ENCODE measurements at places on chromosomes 6 and 20.

GRCh38 chr6:119428633-119429032, 79.1 kb upstream of the MAN1A1 start:
- DNase-seq: no peak

DNA sequence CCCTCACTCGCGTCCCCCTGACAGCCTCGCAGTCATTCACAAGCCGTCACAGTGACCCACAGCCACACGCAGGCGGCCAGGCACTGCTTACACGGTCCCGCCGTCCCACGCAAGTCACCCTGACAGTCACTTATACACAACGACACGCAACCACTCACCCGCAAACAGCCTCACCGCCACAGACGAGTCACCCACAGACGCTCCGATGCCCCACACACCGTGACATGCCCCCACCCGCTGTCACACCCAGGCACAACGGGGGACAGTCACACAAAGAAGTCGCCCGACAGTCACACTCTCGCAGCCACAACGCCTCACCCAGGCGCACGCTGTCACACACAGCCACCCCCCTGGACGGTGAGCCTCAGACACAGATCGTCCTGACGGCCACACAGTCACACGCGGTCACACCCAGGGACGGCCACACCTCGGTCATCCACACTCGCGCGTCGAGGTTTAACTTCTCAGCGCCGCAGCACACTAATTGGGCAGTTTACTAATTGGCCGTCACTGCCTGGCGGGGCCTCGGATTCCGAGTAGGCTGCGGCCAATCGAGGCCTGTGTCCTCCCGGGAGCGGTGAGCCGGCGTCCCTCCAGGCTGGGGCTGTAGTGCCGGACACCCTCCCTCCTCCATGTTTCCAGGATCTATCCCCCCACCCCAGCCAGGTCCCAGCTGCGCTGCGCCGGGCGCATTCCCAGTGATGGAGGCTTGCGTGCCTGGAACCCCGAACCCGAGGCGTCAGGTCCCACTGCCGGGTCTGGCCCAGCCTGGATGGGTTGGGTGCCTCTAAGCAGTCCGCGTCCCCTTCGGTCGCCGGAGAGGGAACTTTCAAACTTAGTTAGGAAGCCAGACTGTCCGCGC, 790 bp downstream of the TOX2 start:
- DNase-seq: peak; percentile 31

- no peak for DNase-seq
These were observed 7.8 kb downstream of the E2F3 start for GRCh38 chr6:20409427-20409971.

- DNase-seq: no peak
These were observed 116.6 kb downstream of the CBLN4 start for GRCh38 chr20:55888685-55889084.

- no peak for DNase-seq
These were observed 579.7 kb upstream of the ARID1B start for GRCh38 chr6:156197513-156197912.

- no peak for DNase-seq
These were observed 175.9 kb downstream of the SOX4 start for GRCh38 chr6:21769405-21769861.

- DNase-seq: no peak
These were observed 457.8 kb downstream of the QKI start for GRCh38 chr6:163872335-163872734.

DNA sequence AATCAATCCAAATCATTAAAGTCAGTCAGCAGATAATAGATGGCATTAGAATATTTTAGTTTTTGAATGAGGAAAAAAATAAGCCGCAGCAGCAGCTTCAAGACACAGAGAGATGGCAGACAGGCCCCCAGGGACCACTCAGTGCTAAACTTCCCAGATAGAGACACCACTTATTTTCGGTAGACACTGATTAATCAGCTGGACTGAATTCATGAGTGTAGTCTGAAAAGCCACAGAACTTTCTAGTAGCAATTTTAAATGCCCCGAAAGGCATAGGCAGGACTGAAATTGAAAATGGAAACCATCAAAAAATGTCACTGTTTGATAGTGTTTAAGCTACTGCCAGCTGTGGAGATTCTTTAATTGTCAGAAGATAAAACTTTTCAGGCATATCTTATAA, 3.1 kb upstream of the CLDN20 start:
- no peak for DNase-seq

DNA sequence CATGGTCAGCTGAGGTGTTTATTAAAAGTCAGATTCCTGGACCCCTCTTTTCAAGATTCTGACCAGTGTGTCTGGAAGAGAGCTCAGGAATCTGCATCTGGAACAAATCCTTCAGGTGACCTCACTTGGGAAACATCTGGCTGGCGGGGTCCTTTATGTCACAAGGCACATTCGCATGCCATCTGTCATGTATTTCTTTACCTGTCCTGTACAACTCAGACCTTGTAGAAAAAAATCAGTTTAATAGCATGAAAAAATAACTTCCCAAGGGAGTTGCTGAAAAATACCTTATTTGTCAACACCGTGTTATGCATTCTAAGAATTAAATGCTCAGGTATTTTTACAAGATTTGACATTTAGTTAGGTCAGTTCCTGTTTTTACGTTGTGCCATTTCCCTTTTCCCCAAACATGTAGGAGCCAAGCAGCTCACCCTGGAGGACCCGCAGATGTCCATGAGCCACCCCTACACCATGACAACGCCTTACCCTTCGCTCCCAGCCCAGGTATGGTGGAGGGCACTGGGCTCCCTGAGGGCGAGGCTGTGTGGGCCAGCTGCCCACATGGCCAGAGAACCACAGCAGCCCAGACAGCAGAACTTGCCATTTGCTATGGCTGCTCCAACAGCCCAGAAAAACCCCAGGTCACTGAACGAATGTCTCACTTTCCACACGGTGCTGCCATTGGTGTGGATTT, 4.0 kb downstream of the IRF4 start:
- DNase-seq: no peak

- no peak for DNase-seq
These were observed 28.7 kb downstream of the NTSR1 start for GRCh38 chr20:62737271-62737811.

GRCh38 chr6:149823013-149823412, 41.1 kb downstream of the LRP11 start:
- DNase-seq: no peak

DNA sequence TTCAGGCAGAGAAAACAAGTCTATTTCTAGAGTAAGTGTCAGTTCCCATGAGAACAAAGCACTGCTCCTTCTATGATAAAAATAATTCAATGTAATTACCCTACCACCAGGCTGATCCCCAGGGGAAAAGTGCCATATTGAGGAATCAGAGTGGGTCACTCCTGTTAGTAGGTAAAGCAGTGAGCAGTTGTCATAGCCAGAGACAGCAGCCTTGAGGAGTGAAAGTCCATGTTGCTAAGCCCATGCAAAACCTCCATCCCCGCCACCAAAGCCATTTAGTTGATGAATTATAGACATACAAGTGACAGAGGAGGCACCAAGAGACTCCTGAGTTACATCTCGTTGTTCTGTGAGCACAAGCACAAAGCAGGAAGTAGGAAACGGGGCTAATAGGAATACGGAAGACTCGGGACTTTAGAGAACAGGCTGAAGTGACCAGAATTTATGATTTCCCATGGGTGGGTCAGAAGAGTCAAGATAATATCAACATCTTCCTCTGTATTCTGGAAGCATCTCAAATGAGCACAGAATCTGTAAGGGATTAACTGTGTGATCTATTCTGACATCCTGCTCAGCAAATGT, 197.9 kb downstream of the MAFB start:
- no peak for DNase-seq

- DNase-seq: no peak
These were observed 717 bp upstream of the ASF1A start for GRCh38 chr6:118893064-118893806.

- DNase-seq: no peak
These were observed 127.9 kb upstream of the NAA20 start for GRCh38 chr20:19889011-19889953.

GRCh38 chr6:71768356-71768755, 118.0 kb upstream of the RIMS1 start:
- no peak for DNase-seq

- DNase-seq: no peak
These were observed 465.9 kb downstream of the KIF16B start for GRCh38 chr20:16107172-16107870.

DNA sequence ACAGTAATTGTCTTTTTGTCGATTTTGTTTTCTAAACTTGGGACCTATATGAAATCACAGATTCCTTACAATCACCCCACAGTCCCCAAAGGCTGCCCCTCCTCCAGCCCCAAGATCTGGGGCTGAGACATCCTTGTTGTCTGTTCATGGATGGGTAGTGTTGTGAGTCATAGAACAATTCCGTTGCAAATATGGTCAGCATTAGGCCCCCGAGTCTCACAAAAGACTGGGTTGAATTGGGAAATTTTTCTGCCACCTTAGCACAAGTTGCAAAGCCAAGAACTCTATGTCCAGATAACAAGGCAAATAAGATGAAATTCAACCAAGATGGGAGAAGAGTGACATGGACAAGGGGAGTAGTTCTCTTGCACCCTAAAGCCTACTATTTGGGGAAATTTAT, 10.5 kb upstream of the TAB2 start:
- no peak for DNase-seq

DNA sequence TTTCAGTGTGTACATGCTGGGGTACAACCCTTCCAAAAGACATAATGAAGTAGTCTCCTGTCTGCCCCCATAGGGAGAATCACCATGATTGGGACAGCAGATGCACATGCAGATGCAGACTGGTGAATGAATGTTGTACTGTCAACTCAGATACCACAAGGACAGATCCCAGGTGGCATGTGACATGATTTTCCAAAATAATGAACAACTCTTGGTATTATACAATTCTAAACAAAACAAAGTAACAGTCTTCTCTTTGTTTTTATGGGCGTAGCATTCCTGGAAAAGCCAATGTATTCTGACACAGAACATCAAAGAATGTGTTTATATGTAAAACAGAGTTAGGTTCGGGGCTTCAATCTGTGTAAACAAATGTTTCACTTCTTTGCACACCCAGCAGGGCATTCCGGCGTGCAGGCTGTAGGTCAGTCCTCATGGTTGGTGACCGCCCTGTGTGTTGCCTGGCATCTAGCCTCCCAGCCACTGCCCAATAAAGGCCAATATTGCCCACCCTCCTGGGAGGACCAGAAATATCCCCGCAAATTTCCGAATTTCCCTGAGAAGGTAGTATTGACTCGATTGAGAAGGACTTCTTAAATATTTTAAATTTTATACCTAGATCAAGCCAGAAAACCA, 127.7 kb downstream of the KLHL32 start:
- no peak for DNase-seq

- DNase-seq: no peak
These were observed 33.0 kb downstream of the PRPH2 start for GRCh38 chr6:42689371-42689770.

- DNase-seq: no peak
These were observed 17.1 kb upstream of the LCA5 start for GRCh38 chr6:79554305-79554704.

DNA sequence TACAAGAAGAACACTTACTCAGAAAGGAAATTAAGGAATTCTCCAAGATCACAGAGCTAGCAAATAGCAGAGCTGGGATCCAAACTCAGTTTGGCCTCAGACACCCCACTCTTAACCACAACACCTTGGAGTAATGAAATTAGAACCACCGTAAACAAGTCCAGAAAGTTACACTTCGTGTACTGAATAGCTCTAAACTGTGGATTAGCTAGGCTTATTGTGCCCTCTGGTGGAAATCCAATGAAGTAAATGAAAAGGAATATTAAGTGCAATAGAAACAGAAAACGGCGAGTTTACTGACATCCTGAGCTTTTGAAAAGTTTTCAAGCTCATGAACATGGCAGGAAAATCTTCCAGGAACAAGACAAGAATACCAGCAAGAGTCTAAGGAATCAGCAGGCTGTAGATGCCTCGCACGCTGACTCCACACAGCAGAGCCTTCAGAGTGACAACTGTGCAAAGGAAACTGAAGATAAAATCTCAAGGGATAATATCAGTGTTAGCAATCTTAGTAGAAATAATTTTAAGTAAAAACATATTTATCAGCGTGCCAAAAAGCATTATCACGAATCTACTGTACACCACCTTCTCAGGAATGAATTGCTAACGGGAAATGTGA, 34.6 kb downstream of the FBXO5 start:
- DNase-seq: no peak

DNA sequence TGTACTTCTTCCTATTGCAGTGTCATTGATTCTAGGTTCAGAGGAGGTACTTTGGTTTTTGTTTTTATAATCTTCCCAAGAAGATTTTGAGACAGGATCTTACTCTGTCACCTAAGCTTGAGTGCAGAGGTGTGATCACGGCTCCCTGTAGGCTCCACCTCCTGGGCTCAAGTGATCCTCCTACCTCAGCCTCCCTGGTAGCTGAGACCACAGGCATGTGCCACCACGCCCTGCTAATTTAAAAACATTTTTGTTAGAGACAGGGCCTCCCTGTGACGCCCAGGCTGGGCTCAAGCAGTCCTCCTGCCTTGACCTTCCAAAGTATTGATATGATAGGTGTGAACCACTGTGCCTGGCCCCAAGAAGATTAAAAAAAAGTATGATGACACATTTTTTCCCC, 3.4 kb upstream of the SLC17A5 start:
- DNase-seq: no peak

DNA sequence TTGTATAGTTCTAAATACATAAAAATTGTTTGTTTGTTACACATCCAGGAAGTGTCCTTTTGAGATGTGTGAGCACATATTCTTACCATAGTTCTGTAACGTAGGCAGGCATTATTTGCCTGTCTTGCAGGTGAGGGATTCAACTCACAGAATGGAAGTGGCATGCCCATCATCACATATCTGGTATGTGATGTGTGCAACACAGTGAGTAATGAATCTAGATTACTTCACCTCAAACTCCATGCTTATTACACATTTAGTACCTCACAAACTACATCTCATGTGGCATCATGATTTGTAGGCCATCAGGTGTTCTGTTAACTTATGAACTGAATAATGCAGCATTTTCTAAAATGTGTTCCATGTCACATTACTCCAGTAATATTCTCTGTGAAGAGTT, 181.6 kb downstream of the PLCB4 start:
- DNase-seq: no peak

GRCh38 chr20:13221673-13222318, 722 bp downstream of the ISM1 start:
- peak; percentile 50 for DNase-seq

GRCh38 chr6:34362909-34363680, 29.4 kb downstream of the NUDT3 start:
- DNase-seq: no peak

- DNase-seq: no peak
These were observed 12.6 kb upstream of the PCMTD2 start for GRCh38 chr20:64242797-64243475.

GRCh38 chr20:37095108-37095598, 644 bp downstream of the RBL1 start:
- DNase-seq: no peak
